ENCODE measurements at places on chromosomes 11 and 22.

DNA sequence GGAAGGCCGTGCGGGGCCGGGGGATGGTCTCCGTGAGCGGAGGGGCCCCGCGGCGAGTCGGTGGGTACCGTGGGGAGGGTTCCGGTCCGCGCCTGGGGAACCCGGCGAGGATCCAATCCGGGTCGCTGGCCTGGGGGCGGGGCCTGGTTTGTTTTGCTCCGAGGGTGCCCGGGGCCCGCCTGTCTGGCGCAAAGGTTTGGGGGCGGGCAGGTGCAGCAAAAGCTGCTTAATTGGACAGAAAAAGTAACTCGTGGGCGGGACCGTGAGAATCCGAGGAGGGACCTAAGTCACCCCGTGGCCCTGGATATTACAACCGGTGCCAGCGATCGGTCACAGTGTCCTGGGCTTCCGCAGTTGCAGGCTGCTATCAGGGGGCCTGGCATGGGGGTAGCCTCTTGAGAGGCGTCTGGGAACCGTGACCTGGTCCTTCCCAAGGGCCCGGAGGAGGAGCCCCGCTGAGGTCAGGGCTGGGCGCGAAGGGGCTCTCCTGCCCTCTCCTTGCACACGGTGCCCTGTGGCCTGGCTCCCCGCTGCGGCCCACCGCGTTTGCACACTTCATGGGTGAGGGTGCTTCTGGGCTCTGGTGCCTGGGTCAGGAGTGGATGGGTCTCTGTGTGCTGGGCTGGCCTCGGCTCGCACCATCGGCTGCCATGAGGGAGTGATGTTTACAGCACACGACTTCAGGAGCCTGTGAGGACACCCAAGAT is 1.4 kb downstream of the PNPLA2 start:
- peak; percentile 96 for DNase-seq

- no peak for DNase-seq
Observed at GRCh38 chr22:46378426-46379065, 43.0 kb downstream of the TRMU start.

GRCh38 chr11:30730011-30730410 is 143.9 kb upstream of the MPPED2 start:
- DNase-seq = no peak

- DNase-seq = no peak
Observed at GRCh38 chr11:66359662-66360087, 11.9 kb downstream of the SLC29A2 start.

DNA sequence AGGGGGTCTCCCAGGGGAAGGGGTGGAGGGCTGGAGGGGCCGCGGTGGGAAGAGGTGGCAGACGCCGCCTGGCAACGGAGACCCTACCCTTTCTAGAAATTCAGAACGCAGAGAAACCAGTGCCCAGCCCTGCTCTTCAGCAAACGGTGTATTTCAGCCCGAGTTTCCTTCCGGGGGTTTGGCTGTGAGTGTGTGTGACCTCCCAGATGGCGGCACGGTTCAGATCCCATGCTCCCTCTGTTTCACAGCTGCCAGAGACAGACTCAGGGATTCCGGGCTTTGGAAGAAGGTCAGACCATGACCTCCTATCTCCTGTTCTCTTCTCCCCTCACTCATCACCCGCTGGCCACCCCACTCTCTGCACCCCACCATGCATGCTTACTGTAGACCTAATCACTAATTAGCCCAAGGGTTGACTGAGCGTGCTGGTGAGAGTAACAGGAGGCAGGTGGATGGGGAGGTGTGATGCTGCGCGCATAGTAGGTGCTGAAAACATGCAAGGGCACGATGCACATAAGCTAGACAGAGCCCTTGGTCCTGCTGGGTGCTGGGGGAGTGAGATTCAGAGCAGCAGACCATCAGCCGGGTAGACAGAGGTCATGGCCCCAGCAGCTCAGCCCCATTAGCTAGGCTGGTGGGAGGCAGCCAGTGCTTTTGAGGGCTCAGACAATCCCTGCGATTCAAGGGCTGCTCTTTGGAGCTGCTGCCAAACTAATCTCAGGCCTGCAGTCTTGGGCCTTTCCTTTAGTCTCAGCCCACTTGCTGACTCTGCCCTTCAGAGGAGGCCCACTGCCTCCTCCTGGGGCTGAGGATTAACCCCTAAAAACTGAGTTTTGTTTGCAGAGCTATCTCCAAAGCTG is 256.5 kb upstream of the CADM1 start:
- no peak for DNase-seq

- DNase-seq = no peak
Observed at GRCh38 chr22:46661221-46661851, 41.1 kb downstream of the GRAMD4 start.

- DNase-seq = no peak
Observed at GRCh38 chr11:103281301-103281700, 172.1 kb downstream of the DYNC2H1 start.
